ENCODE measurements at places on chromosomes 6 and 20.

- peak overlapping the region; percentile 98 for H3K27ac ChIP-seq
- peaks cover 5% of the 10 kb centered on the region for H3K36me3 ChIP-seq
- peaks cover 29% of the 10 kb centered on the region for H3K4me1 ChIP-seq
- H3K27me3 ChIP-seq = no peaks in the 10 kb centered on the region
- peak overlapping the region; percentile 94 for H3K4me3 ChIP-seq
These were observed 775 bp downstream of the PIGU start for GRCh38 chr20:34675993-34676641.

DNA sequence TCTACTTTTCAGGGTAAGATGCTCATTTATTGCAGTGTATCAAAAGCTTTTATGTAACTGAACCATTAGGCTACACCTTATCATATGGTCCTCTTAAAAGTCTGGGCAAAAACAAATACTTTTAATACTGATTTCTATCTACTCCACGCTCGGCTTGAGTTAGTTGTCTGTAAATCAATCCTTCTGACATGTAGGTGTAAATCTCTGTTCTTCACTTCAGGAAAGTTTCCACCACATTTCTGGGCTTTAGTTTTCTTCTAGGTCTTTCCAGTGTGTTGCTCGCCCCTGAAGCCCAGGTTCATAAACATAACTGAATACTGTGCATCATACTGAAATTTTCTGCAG is 89.2 kb upstream of the RNF217 start:
- DNase-seq = no peak
- H3K27me3 ChIP-seq = no peaks in the 10 kb centered on the region
- no peaks in the 10 kb centered on the region for H3K36me3 ChIP-seq
- H3K27ac ChIP-seq = no peak overlapping the region
- no peaks in the 10 kb centered on the region for H3K4me1 ChIP-seq

GRCh38 chr20:20680991-20681508 is 31.4 kb downstream of the RALGAPA2 start:
- H3K4me3 ChIP-seq = no peak overlapping the region
- H3K36me3 ChIP-seq = peaks cover 8% of the 10 kb centered on the region
- no peak for DNase-seq
- peaks cover 38% of the 10 kb centered on the region for H3K4me1 ChIP-seq
- no peaks in the 10 kb centered on the region for H3K27me3 ChIP-seq

DNA sequence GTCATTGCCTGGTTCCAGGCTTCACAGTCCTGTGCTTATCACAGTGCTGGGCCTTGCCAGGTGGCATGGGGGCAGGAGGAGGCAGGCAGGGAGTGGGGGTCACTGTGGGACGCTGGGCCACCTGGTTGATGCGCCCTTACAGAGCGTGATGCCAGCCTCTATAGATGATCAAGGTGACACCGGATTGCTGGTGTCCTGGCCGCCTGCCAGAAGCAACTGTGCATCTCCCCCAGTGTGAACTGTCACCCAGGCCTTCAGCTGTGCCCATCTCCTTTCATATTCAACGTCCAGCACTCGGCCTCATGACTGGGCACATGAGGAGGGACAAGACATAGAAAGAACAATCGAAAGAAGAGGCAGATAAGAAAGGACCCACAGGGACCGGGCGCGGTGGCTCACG is 318.9 kb downstream of the TAF4 start:
- no peaks in the 10 kb centered on the region for H3K36me3 ChIP-seq
- no peaks in the 10 kb centered on the region for H3K4me1 ChIP-seq
- DNase-seq = no peak
- H3K27me3 ChIP-seq = peaks cover 2% of the 10 kb centered on the region

DNA sequence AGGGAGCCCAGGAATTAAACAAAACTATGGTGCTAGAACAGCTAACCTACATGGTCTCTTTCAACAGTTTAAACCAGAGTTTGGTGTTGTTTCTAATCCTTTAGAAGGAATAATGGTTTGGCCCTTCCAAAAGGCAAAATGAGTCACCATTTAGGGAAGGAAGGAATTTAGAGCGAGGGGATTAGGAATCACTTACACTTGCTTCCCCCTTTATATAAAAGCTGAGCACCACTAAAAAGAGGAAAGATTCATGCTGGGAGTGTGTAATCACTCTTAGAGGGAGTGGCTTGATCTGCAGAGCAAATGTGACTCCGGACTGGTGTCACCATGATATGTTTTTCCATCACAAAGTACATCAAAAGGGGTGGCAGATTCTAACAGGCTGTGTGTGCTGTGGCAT is 63.6 kb downstream of the F13A1 start:
- H3K4me3 ChIP-seq = no peak overlapping the region
- no peak for DNase-seq
- peaks cover 13% of the 10 kb centered on the region for H3K27me3 ChIP-seq
- H3K4me1 ChIP-seq = peaks cover under 1% of the 10 kb centered on the region
- no peaks in the 10 kb centered on the region for H3K36me3 ChIP-seq
- H3K27ac ChIP-seq = no peak overlapping the region

- H3K4me3 ChIP-seq = peak overlapping the region; percentile 1
- peaks cover 2% of the 10 kb centered on the region for H3K27me3 ChIP-seq
- no peaks in the 10 kb centered on the region for H3K36me3 ChIP-seq
- H3K4me1 ChIP-seq = peaks cover 40% of the 10 kb centered on the region
- peak overlapping the region; percentile 25 for H3K27ac ChIP-seq
These were observed 48.9 kb downstream of the EBF4 start for GRCh38 chr20:2741463-2741862.

DNA sequence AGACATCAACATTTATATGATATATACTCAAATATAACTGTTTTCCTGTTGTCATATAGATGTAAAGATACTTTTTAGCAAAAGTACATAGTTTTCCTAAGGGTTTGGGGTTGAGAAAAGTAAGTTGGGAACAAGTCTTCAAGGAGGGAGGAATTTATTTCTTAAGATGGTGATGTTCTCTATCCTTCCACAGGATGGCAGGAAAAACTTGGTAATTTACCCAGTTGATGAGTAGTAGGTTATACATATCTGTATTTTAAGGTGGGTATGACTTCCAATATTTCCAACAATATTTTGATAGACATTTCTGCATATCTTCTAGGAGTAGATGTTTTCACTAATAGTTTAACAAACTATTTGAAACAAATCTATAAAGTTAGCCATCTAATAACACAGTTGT is 254.4 kb downstream of the RIMS1 start:
- no peaks in the 10 kb centered on the region for H3K27me3 ChIP-seq
- DNase-seq = no peak
- no peaks in the 10 kb centered on the region for H3K4me1 ChIP-seq
- no peak overlapping the region for H3K27ac ChIP-seq

DNA sequence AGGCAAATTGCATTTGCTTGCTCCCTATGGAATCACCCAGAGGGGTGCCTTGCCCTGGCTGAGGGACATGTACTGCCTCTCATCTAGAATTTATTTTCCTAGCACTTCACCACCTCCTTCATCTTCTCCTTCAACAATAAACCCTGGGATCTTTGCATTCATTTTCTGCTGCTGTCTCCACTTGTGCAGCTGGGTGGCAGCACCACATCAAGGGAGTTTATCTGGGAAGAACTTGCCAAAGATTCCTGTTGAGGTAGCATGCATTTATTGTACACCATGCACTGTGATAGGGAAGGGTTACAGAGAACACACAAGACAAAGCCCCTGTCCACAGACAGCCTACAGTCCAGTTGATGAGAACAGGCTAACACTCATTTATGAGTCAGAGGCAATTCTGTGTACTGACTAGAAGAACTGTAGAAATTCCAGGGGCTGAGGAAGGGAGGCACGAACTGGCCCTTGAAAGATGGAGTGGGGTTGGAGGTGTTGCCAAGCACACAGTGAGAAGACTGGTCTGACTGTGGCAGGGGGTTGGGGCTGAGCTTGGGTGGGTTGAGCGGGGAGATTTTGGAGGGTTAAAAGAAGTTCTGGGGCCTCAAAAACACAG is 17.5 kb downstream of the C20orf173 start:
- DNase-seq = no peak
- H3K27me3 ChIP-seq = no peaks in the 10 kb centered on the region
- H3K27ac ChIP-seq = no peak overlapping the region
- no peak overlapping the region for H3K4me3 ChIP-seq
